Left renal pelvis (tissue), 4 donors: ENCODE measurements at places on chromosomes 6 and 20.

DNA sequence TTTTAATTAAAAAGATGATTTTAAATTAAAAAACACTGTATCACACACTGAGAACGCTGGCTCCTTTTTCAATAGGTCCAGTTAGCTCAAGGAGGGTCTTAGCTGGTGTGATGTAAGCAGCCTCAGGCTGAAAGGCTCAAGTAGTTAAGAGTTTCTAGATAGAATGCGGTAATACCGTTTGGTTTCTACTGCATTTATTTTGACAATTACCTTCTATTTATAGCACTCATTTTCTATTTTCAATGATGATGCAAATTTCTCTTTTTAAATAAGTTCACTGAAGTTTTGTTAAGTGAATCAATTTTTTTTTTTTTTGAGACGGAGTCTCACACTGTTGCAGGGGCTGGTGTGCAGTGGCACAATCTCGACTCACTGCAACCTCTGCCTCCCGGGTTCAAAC lies 87.1 kb downstream of the PREX1 start:
- DNase-seq, result no peak

GRCh38 chr6:138456401-138456790 lies 42.9 kb downstream of the NHSL1 start:
- DNase-seq, result no peak

GRCh38 chr6:78390066-78390465 lies 477.3 kb upstream of the IRAK1BP1 start:
- no peak for DNase-seq

DNA sequence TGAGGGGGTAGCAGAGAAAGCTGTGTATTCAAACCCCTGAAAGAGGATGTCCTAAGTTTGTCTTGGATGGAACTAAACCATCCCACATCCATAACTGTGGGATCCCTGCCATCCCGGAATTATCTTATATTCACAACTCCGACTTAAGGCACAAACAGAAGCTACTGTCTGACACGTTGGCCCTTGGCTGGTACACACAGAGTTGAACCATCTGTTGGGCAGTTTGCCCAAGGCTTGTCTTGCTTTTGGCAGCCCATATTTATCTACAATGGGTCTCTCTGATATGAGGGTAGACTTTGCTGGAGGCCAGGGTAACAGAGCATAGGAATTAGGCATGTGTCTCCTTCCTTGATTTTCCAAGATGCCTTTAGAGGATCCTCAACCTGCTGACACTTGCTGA lies 116.6 kb upstream of the PROKR2 start:
- no peak for DNase-seq

GRCh38 chr6:106085984-106086813 lies at the start of gene PRDM1:
TSS of gene PRDM1 (plus strand) at chr6:106086336. CDS start at chr6:106086554, 218 bp downstream.
- DNase-seq, result peak; percentile 51
